Sciatic nerve (tissue), 2 donors: ENCODE measurements at places on chromosomes 16 and 17.

- DNase-seq = no peak
Observed at GRCh38 chr17:42274253-42274542, 2.0 kb downstream of the STAT5B start.

- DNase-seq = no peak
Observed at GRCh38 chr17:7843257-7843535, 9.2 kb downstream of the KDM6B start.

GRCh38 chr16:12166271-12166670, 189.7 kb downstream of the SNX29 start:
- no peak for DNase-seq

DNA sequence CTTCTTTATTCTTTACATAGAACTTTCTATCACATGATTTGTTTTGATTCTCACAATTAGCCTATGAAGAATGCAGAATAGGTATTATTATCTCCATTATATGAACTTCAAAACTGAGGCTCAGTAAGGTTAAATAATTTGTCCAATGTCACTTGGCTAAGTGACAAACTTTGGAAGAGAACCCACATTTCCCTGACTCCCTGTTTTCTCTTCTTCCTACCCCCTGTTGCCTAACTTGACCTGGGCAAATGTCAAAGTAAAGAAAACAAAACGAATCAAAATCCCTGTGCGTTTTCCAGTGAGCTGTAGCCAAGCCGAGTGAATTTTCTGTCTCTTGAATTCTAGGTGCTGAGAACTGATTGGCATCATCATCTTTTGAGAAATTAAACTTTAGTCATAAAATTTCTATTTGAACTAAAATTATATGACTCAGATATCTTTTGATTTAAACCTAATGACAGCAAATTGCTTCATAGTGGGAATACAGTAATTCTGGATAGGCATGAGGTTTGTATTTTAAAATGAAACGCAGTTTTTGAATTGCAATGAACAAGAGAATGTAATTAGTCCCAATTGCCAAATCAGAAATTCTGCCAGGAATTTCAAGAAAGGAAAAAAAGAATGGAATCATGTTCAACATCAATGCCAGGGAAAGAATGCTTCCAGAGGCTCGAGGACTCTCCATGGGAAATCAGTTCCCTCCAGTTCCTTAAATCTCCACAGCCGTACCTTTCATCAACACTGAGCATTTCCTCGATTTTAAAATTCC, 4.6 kb upstream of the NACA2 start:
- DNase-seq = no peak

DNA sequence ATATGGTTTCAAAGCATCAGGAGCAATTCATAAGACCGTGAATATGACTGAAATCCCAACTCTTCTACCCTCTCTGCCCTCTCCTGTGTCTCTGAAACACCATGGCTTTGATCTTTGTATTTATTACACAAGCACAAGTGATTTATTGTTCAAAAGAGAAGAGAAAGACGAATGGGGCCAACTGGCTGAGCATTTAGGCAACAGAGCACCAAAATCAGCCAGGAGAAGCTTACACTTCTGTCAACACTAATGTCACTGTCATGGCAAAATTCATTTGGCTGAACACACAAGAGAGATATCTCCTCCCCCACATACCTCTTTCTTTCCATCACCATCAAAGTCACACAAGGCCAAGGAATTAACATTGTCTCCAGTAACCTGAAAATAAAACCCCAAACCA, 9.3 kb downstream of the BBS2 start:
- no peak for DNase-seq

GRCh38 chr17:82152556-82153294, 54.7 kb upstream of the FASN start:
- no peak for DNase-seq

DNA sequence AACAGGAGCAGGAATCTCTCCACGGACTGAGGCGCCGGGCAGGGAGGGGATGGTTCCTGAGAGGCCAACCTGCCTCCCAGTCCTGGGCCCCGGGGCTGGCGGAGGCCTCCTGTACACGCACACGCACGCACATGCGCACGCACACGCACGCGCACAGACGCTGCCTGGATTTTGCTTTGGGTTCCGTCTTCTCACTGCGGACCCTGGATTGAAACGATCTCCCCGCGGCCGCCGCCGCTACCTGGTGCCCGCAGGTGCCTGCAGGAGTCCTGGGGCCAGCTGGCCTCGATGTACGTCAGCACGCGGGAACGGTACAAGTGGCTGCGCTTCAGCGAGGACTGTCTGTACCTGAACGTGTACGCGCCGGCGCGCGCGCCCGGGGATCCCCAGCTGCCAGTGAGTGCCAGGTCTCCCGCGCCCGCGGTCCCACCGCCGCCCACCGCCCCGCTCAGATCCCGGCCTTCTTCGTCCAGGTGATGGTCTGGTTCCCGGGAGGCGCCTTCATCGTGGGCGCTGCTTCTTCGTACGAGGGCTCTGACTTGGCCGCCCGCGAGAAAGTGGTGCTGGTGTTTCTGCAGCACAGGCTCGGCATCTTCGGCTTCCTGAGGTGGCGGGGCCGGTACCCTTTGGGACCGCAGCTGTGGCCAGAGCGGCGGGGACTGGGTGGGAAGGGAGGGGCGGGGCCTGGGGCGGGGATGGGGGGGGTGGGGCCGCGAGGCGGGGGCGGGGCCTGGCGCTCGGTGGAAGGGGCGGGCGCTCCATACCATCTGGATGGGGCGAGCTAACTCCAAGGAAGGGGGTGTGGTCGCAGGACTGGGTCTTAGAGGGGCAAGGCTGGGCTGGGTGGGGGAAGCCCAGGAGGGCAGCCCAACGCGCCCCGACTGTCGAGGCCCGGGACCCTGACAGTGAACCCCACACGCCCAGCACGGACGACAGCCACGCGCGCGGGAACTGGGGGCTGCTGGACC, 12.3 kb downstream of the CES4A start:
- peak; percentile 72 for DNase-seq
